ENCODE measurements at places on chromosomes 3 and 15. TPM values are rescaled to one million over a fixed set of nuclear protein-coding genes. Genes with fewer than 3 reads are reported as not detected.

Gene SLCO2A1
- total RNA-seq, result 7.8 TPM

Gene ATXN7
- total RNA-seq, result 9.3 TPM

DNA sequence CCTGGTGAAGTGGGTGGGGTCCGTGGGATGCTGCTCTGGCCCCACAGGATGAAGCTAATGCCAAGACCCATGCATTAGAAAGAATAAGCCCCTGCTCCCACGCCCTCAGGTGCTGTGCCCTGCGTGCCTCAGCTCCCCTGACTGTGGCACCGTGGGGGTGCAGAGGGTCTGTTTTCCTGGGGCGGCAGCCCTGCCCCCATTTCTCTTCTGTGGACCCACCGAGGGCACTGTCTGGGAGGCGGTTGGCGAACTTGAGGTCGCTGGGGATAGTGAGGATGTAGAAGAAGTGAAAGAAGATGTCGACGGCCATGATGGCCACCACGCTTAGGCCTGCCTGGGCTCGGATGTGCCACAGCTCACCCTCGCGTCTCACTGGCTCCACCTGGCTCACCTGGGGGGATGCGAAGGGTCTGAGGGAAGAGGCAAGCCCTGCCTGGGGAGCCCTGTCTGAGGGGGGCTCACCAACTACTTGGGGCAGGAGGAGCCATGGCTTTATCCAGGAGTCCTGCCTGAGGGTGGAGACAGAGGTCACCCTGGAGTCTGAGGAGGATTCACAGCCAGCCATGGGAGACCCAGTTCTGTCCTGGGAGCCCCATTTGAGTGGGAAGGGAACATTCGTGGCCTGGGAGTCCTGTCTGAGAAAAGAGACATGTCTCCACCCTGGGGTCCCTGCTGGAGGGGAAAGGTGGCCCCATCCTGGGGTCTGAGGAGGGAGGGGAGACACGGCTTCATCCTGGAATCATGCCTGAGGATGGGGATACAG is 5.1 kb downstream of the HHATL start:
- no peak for DNase-seq

- DNase-seq, result no peak
Observed at GRCh38 chr3:124998247-124998630, 57.6 kb downstream of the HEG1 start.

Gene PIGBOS1
- total RNA-seq, result 7.0 TPM

DNA sequence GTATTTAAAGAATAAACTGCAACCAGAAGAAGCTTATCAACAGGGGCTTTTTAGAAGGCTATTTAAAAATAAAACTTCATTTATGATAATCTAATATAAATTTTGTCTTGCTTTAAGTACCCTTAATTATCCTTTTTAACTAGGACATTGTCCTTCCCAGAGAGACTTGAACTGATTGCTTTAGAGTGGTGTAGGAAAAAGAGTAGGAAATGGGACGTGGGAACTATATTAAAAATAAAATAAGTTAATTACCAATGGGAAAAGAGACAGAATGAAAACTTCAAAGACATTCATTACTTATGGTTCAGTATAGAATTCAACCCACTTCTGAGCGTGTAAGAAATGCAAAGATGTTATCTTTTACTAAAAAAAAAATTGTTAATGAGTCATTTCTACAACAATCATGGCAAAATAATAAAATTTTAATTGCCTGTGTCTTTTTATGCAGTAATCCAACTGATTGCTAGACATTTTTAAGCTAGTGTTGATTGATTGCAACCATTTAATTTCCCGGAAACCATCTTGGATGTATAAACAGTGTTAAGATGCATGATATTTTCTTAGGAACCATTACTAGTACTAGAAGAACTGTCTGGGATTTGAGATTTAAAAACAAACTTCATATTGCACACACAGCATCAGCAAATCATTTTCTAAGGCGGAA is 298.8 kb upstream of the UMPS start:
- no peak for DNase-seq

- no peak for DNase-seq
Observed at GRCh38 chr3:14718539-14718938, 43.6 kb downstream of the C3orf20 start.

GRCh38 chr15:39495871-39496840 is 84.7 kb upstream of the THBS1 start:
- no peak for DNase-seq

Gene CX3CR1
- total RNA-seq, result 2.1 TPM

DNA sequence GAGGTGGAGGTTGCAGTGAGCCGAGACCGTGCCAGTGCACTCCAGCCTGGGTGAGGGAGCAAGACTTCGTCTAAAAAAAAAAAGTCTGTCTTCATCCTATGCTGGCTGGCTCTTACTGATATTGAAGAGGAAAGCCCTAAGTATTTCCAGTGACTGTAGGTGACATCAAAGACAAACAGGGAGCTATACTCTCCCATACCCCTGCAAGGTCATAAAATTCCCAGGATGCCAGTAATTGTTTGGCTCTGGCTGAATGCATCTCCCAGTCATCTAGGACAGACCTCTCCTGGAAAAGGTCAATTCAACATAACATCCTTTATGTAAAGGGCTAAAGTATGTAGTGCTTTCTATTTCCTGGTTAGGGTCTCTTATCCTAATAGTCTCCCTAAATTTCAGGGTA is 8.0 kb downstream of the ZBBX start:
- DNase-seq, result no peak

- no peak for DNase-seq
Observed at GRCh38 chr3:104846270-104846669, 520.4 kb upstream of the ALCAM start.

Gene GABRB3
- total RNA-seq, result 2.2 TPM

- DNase-seq, result peak; percentile 80
Observed at GRCh38 chr3:45547764-45548680, 46.5 kb upstream of the LIMD1 start.

Gene ISLR
- 13.8 TPM for total RNA-seq

Gene SNX33
- 13.3 TPM for total RNA-seq
